ENCODE measurements at places on chromosomes 3 and 15. TPM values are rescaled to one million over a fixed set of nuclear protein-coding genes. Genes with fewer than 3 reads are reported as not detected.

The CHL1 gene
- 11.0 TPM for polyA plus RNA-seq

The MASP1 gene
- 7.7 TPM for polyA plus RNA-seq

The CD276 gene
- polyA plus RNA-seq: 260 TPM

GRCh38 chr3:171932153-171932611 lies 89.0 kb downstream of the TMEM212 start:
- no peak for DNase-seq

DNA sequence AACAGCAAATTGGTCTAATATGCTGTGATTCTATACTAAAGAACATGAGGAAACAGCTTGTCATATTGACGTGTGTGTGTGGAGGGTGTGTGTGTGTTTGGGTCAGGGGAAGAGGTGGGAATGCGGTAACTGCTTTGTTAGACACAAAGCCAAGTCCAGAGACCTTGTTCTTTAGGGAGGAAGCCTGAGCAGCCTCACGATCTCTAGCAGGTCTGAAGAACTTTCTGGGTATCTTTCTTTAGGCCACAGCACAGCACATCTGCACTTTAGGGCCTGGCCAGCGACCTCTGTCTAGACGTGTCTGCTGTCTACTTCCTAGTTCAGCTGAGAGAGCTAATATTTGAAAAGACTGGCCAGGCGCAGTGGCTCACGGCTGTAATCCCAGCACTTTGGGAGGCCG lies 220.0 kb upstream of the TPRG1 start:
- no peak for DNase-seq

- DNase-seq: no peak
These were observed 6.0 kb upstream of the RTP1 start for GRCh38 chr3:187191271-187191670.

DNA sequence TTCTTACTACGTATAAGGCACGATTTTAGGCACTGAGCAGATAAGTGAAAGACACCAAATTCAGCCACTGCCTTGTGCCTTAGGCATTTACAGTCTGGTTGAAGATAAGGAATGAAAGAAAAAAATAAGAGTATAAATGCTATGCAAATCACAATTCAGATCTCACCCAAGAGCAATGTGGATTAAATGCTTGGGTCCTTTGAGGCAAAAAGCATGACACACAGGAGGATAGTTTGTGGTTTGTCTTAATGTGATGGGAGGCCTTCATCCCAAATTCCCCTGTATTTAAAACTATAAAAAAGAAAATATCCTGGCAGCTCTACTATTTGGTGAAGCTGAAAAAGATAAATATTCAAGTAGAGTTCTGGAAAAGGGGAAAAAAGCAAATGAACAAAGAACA lies 79.8 kb downstream of the TGFBR2 start:
- no peak for DNase-seq

- no peak for DNase-seq
These were observed 75.7 kb upstream of the PRR23C start for GRCh38 chr3:139120086-139121056.
